ENCODE measurements at places on chromosomes 3 and 15.

DNA sequence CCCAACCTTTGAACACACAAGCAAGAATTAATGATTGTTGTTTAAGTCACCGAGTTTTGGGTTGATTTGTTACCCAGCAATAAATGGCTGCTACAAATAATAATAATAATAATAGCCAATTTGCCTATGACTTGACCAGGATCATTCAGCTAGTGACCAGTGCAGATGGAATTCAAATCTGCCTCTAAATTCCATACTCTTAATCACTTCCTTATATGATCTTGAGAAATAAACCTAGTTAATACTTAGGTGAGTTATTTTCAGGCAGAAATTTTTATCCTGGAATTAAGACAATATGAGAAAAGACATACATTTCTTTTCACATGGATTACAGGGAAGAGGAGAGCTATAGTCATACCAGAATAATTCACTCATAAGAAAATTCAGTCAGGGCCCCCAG lies 116.0 kb upstream of the GALNT15 start:
- DNase-seq = no peak

- DNase-seq = no peak
These were observed 165.2 kb upstream of the PDZRN3 start for GRCh38 chr3:73789825-73790444.

- no peak for DNase-seq
These were observed 63.9 kb downstream of the ST8SIA2 start for GRCh38 chr15:92457471-92458041.

DNA sequence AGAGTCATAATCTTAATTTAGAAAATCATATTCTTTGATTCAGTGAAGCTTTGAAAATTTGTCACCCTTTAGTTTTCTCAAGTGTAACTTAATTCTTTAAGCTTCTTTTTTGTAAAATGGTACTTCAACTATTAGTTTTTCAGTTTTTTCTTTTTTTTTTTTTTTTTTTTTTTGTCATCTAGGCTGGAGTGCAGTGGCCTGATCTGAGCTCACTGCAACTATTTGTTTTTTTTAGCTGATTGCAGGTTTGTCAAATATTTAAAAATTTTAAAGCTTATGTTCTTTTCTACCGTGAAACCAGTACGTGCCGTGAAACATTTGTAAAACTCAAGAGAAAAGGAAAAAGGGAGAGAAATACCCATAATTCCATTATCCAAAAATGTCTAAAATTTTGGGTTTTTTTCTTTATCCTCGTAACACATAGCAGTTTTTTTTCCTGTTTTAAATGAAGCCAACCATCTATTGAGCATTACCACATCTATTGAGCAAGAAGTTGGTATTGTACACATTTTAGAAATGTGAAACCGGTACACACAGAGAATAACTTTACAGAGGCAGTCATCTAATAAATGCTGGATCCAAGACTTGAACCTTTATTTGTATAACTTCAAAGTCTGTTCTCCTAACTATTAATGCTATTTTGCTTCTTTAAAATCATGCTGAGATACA lies 25.7 kb downstream of the ECT2 start:
- DNase-seq = no peak

- DNase-seq = no peak
These were observed 37.6 kb downstream of the DNASE1L3 start for GRCh38 chr3:58173029-58173668.

- DNase-seq = no peak
These were observed 817.8 kb upstream of the NECTIN3 start for GRCh38 chr3:110253794-110254193.

DNA sequence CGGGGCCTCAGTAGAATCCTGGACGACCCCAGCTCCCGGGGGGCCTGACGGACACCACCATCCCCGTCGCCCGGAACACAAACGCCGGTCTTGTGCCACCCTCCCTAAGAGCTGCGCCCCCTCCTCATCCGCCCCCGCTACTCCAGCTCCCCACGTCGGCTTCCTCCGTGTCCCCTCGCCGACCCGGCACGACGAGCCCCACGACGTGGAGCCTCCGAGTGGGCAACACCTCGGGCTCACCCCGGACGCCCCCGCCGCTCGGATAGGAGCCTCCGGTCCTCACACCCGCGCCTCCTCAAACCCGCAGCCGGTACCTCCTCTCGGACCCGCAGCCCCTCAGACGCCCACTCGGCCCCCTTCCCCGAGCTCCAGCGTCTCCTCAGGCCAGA lies 525 bp downstream of the NPTN start:
- no peak for DNase-seq

DNA sequence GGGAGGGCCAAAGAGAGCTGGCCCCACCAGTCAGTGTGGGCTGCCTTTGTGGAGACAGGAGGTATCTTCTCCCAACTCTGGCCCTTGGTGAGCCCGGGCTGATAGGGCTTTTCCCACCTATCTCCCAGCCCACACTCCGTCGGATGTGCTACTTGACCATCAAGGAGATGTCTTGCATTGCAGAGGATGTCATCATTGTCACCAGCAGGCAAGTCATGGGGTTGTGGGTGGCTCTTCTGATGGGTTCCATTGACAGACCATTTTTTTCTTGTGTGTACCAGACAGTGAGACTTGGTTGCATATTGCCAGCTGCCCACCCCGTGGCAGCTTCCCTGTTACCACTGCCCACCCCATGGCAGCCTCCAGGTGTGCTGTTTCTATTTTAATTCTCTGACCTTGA lies 3.3 kb downstream of the COPG1 start:
- no peak for DNase-seq

- DNase-seq = no peak
These were observed 49.0 kb upstream of the SEMA4B start for GRCh38 chr15:90151989-90152645.

DNA sequence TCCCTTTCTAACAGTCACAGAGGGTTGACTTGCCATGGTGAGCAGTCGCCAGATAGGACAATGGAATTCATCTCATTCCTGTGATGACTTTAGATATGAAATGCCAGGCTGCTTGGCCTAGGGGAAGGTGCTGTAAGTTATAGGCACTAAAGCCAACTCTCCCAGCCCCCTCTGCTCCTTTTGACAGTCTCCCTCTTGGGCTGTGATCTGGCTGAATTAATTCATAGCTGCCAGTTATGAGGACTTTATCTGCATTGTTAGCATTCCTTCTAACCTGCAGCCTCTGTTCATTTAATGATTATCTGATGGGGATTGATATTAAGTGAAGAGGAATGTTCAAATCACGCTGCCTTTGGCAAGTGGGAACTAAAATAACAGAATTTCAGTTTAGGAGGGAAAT lies 427.1 kb upstream of the RASGRP1 start:
- DNase-seq = no peak

DNA sequence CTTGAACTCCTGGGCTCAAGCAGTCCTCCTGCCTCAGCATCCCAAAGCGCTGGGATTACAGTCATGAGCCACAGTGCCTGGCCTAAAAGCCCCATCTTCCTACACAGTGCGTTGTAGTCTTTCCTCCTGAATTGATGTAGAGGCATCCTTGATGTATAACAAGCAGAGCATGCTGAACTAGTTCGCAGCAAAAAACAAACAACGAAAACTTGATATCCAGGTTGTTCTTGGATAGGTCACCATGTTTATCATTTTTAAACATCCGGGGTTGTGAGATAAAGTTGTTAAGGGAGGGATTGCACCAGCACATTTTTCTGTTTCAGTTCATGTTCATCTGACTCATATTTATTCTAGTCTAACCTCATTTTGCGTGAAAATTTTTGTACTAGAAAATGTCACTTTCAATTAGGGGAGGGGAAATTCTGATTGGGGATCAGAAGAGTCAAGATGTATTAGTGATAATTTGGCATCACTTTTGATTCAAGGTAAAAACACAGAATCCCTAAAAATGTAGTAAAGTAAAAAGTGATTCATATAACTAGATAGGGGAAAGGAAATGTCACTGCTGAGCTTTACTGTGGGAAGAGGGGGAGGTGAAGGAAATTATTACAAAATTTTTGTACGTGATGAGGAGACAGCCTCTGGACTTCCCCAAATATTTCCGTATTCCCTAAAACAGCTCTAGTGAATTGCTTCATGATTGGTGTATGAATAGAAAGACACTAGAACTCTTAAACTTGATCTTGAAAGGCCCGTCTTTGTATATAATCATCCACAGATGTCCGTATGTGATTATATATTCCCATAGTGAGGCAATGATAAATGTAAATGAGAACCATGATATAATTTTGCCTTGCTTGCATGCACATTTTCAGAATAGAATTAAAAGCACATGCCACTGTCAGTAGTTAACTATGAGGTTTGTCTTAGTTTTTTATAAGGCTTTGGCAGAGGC lies 22.9 kb downstream of the RAB8B start:
- DNase-seq = no peak

DNA sequence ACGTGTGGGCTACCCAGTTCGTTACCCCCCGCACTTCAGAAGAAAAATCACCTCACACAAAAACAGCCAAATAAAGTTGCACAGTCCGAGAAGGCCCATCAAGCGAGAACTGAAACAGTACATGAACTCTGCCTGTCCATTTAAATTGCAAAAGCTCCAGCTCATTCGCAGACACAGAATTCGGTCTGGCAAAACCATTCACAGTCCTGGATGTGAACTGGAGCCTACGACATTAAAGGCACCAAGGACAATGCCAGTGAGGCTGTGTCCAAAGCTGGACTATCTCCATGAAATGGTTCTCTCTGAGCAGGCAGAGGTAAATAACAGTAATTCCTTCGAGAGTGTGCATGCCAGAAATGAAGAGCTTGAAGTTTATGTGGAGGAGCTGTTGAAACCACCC lies 261.3 kb upstream of the ICE2 start:
- no peak for DNase-seq

GRCh38 chr15:68983961-68984481 lies 30.5 kb upstream of the NOX5 start:
- DNase-seq = no peak

DNA sequence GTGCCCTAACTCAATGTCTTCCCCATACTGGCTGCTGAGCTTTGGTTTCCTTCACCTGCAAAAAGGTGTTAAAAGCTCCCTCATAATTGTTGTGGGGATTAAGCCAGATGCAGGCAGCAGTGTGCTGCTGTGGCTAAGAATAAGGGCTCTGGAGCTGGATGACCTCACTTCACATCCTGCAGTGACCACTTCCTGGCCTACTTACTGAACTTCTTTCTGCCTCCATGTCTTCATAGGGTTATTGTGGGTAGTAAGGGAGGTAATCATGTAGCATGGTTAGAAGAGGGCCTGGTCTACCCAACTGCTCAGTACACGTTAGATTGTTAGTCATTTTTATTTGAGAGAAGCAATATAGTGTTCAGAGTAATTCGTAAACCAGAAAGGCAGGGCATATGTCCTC lies 18.4 kb downstream of the GYG1 start:
- DNase-seq = no peak

DNA sequence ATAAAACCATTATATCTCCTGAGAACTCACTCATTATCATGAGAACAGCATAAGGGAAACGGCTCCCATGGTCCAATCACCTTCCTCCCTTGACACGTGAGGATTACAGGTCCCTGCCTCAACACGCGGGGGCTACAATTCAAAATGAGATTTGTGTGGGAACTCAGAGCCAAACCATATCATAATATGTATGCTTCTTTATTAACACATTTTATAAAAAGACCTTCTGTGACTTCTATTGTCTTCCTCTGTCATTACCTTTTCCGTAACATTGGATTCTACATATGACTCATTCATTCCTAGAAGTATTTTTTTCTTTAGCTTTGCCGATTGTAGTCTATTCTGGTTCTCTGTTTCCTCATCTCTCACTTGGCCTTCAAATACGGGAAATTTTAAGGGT lies 267.2 kb upstream of the ROBO1 start:
- DNase-seq = no peak

GRCh38 chr3:119550192-119550910 lies 9.1 kb downstream of the CD80 start:
- DNase-seq = no peak

GRCh38 chr3:53361852-53362251 lies 14.5 kb upstream of the DCP1A start:
- no peak for DNase-seq

- DNase-seq = peak; percentile 24
These were observed 27.0 kb downstream of the ALDH1A2 start for GRCh38 chr15:58038426-58039078.

DNA sequence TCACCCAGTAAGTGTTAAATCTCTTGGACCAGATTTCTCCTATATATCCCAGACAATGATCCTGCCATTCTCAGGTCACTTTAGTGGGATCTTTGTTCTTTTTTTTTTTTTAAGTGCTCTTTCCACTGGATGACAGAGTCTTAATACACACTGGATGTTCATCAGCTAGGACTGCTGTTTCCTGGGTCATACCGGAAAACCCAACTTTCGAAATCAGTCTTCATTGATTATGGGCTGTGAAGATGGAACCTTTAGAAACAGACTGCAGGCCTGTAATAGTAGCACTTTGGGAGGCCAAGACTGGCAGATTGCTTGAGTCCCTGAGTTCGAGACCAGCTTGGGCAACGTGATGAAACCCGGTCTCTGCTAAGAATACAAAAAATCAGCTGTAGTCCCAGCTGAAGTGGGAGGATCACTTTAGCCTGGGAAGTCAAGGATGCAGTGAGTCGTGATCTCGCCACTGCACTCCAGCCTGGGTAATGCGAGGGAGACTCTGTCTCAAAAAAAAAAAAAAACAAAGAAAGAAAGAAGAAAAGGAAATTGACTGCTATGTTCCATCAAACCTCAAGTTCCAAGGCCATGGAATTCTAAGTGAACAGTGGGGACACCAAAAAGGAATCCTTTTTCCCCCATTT lies 2.3 kb downstream of the EOGT start:
- DNase-seq = no peak

DNA sequence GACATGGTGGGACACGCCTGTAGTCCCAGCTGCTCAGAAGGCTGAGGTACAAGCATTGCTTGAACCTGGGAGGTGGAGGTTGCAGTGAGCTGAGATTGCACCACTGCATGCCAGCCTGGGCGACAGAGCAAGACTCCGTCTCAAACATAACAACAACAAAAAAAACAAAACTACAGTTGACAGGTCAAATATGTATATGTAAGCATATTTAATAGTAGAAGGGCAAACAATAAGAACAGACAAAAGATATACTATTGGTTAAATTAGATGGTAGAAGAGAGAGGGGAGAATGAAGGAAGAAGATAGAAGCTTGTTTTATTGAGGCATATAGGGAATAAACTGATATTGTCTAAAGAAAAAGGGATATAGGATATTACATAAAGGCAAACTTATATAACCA lies 247.1 kb downstream of the KLF13 start:
- no peak for DNase-seq

DNA sequence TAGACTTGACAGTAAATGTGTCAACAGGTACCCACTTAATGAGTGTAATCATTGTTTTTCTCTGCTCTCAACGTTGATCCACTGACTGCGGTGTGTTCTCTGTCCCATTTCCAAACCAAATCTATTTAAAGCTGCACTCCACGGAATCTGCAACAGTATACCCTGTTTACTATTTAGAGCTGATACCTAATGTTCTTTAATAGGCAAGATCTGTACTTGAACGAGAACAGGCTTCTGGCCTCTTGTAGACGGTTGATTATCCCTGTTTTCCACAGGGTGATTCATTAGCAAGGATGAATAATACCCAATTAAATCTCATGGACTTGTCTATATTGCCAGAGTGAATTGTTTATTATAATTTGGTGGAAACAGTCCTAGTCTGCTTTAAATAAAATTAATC lies 189.9 kb downstream of the LPP start:
- DNase-seq = no peak
